ENCODE measurements at places on chromosomes 16 and 17. TPM values are rescaled to one million over a fixed set of nuclear protein-coding genes. Genes with fewer than 3 reads are reported as not detected.

Gene TP53TG3
- not detected for total RNA-seq

Gene AKAP1
- 45.3 TPM for total RNA-seq

Gene DNAH2
- not detected for total RNA-seq

Gene TNS4
- 8.8 TPM for total RNA-seq

Gene PMP22
- not detected for total RNA-seq

Gene KRT37
- not detected for total RNA-seq

Gene CORO6
- total RNA-seq, result 2.5 TPM

Gene TBC1D10B
- total RNA-seq, result 64.2 TPM

Gene KRT25
- not detected for total RNA-seq

Gene KCNH6
- total RNA-seq, result not detected

Gene HID1
- total RNA-seq, result 2.8 TPM

Gene PRSS22
- total RNA-seq, result not detected

Gene WNK4
- 1.5 TPM for total RNA-seq

Gene HOXB9
- 0.58 TPM for total RNA-seq

Gene FOXL1
- not detected for total RNA-seq

Gene ABCA10
- 1.1 TPM for total RNA-seq

Data from activated T-helper 17 cell treated with anti-CD3 and anti-CD28 coated beads, Interleukin-2, amount 50 U/mL, for 72 hours (primary cell).